Activated naive CD8-positive, alpha-beta T cell treated with anti-CD3 and anti-CD28 coated beads, Interleukin-2, amount 10 ng/mL, durations not matched to agents 7 days and 5 days (primary cell): ENCODE measurements at places on chromosomes 11 and 22. TPM values are rescaled to one million over a fixed set of nuclear protein-coding genes. Genes with fewer than 3 reads are reported as not detected.

DNA sequence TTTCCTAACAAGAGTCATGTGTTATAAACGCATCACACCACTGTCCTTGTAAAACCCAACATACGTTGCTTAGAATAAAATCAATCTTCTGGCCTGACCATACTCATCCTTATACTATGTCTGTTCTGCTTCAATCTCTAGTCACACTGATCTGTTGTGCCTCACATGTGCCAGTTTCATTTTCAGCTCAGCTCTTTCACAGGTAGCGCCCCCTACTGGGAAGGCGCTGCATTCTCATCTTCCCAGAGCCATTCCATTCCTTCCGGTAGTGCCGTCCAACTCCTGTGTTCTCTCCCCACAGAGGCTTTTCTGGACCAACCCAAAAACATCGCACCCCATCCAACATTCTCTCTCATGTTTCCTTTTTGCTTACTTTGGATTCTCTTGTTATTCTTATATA lies 22.2 kb downstream of the CASP5 start:
- H3K4me3 ChIP-seq: no peak overlapping the region
- peaks cover 11% of the 10 kb centered on the region for H3K4me1 ChIP-seq
- H3K36me3 ChIP-seq: no peaks in the 10 kb centered on the region
- no peaks in the 10 kb centered on the region for H3K27me3 ChIP-seq

Gene TEX12
- 0.40 TPM for total RNA-seq

Gene LRRC75B
- 3.2 TPM for total RNA-seq

GRCh38 chr11:93089474-93090102 lies 108.2 kb downstream of the SLC36A4 start:
- no peak for DNase-seq
- H3K4me3 ChIP-seq: no peak overlapping the region
- H3K27me3 ChIP-seq: no peaks in the 10 kb centered on the region
- no peaks in the 10 kb centered on the region for H3K4me1 ChIP-seq
- no peaks in the 10 kb centered on the region for H3K36me3 ChIP-seq

GRCh38 chr11:92443199-92443598 lies 218.6 kb downstream of the FAT3 start:
- H3K4me3 ChIP-seq: no peak overlapping the region
- H3K27ac ChIP-seq: no peak overlapping the region
- no peaks in the 10 kb centered on the region for H3K36me3 ChIP-seq
- H3K27me3 ChIP-seq: no peaks in the 10 kb centered on the region
- DNase-seq: no peak

- peaks cover 24% of the 10 kb centered on the region for H3K4me1 ChIP-seq
- no peak for DNase-seq
- H3K4me3 ChIP-seq: no peak overlapping the region
- H3K36me3 ChIP-seq: no peaks in the 10 kb centered on the region
These were observed 45.3 kb upstream of the ADA2 start for GRCh38 chr22:17264321-17265052.

DNA sequence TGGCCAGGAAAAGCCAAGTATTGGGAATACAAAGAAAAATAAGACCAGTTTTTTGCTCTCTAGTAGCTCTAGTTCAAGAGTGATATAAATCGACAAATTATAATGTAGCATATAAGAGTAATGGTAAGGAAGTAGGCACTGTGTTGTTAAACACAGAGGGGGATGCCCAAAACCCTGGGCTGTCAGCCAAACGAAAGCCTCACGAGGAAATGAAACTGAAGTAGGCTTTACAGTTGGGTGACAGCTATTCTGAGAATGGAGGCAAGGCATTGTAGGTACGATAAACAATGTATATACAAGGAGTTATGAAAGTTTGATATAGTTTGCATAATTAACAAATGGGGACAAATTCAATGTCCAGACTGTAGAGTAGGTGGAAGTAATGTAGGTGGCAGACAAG lies 176.4 kb downstream of the FAM181B start:
- no peak overlapping the region for H3K4me3 ChIP-seq
- no peaks in the 10 kb centered on the region for H3K36me3 ChIP-seq
- no peak overlapping the region for H3K27ac ChIP-seq
- no peaks in the 10 kb centered on the region for H3K4me1 ChIP-seq
- peaks cover 2% of the 10 kb centered on the region for H3K27me3 ChIP-seq
- DNase-seq: no peak

DNA sequence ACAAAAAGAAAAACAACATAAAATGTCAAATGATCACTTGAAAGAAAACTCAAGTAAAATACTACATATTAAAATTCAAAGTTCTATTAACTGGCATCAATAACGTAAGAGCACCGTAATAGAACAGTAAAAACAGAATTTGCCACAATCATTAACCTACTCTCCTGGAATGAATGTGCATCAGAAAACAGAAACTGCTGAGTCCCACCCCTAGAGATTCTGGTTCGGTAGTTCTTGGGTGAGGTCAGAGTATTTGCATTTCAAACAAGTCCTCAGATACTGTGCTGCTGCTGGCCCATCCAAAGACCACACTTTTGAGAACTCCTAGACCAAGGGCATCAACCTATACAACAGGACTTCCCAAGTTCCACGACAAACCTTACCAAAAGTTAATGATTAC lies 23.5 kb downstream of the PITPNB start:
- no peaks in the 10 kb centered on the region for H3K27me3 ChIP-seq
- H3K4me3 ChIP-seq: no peak overlapping the region
- peaks cover 30% of the 10 kb centered on the region for H3K36me3 ChIP-seq

GRCh38 chr22:24337894-24338645 lies 67.4 kb downstream of the SPECC1L start:
- H3K4me3 ChIP-seq: no peak overlapping the region
- H3K36me3 ChIP-seq: peaks cover 19% of the 10 kb centered on the region
- H3K27me3 ChIP-seq: no peaks in the 10 kb centered on the region
- H3K27ac ChIP-seq: no peak overlapping the region

- peaks cover 17% of the 10 kb centered on the region for H3K27me3 ChIP-seq
- DNase-seq: no peak
- no peak overlapping the region for H3K4me3 ChIP-seq
- no peak overlapping the region for H3K27ac ChIP-seq
These were observed 17.4 kb downstream of the DRD2 start for GRCh38 chr11:113457784-113458183.

Gene F2
- total RNA-seq: not detected

Gene ST13
- total RNA-seq: 138 TPM

GRCh38 chr11:32137263-32137662 lies 46.4 kb downstream of the RCN1 start:
- H3K27me3 ChIP-seq: peaks cover 12% of the 10 kb centered on the region
- no peaks in the 10 kb centered on the region for H3K4me1 ChIP-seq
- no peak overlapping the region for H3K27ac ChIP-seq
- no peak overlapping the region for H3K4me3 ChIP-seq
- H3K36me3 ChIP-seq: no peaks in the 10 kb centered on the region
- DNase-seq: no peak

DNA sequence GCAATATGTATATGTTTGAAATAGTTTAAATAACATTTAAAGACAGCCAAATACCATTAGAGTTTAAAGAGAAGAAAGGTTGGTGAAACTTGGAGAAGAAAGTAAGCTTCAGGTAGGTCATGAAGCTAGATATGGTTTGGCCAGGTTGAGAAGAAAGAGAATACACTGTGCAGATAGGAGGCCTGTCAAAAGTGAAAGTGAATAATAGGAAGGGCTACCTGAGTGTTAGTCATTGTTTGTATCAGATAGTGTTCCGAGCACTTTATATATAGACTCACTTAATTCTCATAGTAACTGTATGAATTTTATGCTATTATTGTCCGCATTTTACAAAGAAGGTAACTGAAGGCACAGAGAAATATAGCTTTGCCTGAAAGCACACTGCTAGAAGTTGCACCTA lies 56.9 kb downstream of the USP47 start:
- no peak overlapping the region for H3K27ac ChIP-seq
- peaks cover 9% of the 10 kb centered on the region for H3K36me3 ChIP-seq
- peaks cover 10% of the 10 kb centered on the region for H3K4me1 ChIP-seq
- no peak for DNase-seq
- no peaks in the 10 kb centered on the region for H3K27me3 ChIP-seq
- no peak overlapping the region for H3K4me3 ChIP-seq

DNA sequence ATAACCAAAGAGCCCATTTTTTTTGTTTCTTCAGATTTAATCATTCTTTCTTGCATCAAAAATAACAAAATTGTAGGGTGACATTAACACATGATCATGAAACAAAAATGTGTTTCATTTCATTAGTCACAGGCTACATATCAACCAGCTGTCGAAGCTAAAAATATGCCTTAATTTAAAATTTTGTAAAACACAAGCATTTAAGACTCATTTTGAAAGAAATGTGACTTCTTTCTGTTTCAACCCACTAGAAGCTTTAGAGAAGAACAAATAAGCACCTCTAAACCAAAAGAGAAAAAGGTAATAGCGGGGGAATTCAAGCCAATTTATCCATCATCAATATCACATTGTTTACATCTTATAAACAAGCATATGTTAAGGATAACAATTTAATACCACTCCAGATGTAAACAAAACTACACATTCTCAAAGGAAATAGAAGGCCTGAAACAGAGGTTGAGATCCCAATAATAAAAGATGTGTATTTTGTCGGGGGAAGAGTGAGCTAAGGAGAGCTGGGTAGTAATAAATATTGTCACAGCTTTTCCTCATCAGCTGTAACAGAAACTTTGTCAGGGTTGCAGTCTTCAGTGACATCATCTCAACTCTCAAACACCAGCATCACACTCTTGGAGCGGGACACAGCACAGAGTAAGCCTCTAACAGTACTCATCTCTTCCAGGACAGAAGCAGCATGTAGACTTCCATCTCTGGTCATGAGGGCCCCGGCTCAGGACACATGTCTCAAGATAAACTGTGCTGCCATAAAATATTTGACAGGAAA lies 42.0 kb downstream of the ALG9 start:
- no peak overlapping the region for H3K27ac ChIP-seq
- H3K36me3 ChIP-seq: peaks cover 22% of the 10 kb centered on the region
- no peaks in the 10 kb centered on the region for H3K4me1 ChIP-seq
- no peaks in the 10 kb centered on the region for H3K27me3 ChIP-seq
- no peak overlapping the region for H3K4me3 ChIP-seq
- DNase-seq: no peak

- DNase-seq: no peak
- no peaks in the 10 kb centered on the region for H3K27me3 ChIP-seq
- no peaks in the 10 kb centered on the region for H3K36me3 ChIP-seq
- no peak overlapping the region for H3K27ac ChIP-seq
- no peak overlapping the region for H3K4me3 ChIP-seq
- peaks cover 7% of the 10 kb centered on the region for H3K4me1 ChIP-seq
These were observed 212.4 kb upstream of the SESN3 start for GRCh38 chr11:95443386-95443785.

GRCh38 chr11:70497536-70498075 lies 99.3 kb downstream of the CTTN start:
- H3K4me1 ChIP-seq: no peaks in the 10 kb centered on the region
- H3K36me3 ChIP-seq: no peaks in the 10 kb centered on the region
- no peak overlapping the region for H3K4me3 ChIP-seq
- no peaks in the 10 kb centered on the region for H3K27me3 ChIP-seq
- H3K27ac ChIP-seq: no peak overlapping the region
- DNase-seq: no peak

DNA sequence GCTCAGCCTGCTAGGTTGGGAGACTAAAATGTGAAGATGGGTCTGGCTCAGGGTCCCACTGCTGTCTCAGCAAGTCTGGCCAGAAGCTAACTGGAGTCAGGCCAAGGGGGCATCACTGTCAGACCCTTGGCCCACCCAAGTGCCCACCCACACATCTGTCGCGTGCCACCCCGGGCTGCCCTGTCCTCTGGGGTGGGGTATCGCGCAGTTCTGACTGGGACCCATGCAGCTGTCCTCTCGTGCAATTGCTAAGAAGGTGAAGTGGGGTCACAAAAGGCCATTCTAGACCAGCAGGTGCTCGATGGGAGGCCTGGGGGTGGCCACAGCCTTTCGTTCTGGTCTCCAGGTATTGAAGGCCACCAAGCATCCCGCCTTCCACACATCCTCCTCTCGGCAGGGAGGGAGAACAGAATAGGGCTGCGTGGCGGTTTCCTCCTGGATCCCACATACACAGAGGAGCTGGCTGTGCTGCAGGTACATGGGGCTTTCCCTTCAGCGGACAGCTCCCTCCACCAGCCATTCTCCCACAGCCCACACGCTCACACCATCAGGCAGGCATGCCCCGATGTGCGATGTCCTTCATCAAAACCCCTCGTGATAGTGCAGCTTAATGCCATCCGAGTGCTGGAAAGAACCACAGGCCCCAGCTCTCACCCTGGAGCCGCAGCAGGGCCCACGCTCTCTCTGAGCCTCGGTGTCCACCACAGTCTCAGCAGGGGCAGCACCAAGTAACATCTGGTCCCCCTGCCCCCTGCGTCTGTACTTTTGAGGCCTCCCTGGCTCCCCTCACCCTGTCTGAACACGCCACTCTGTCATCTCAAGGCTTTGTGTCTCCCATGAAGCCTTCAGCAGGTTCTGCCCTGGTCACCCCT lies 37.6 kb downstream of the SHANK2 start:
- no peak overlapping the region for H3K27ac ChIP-seq
- H3K4me3 ChIP-seq: no peak overlapping the region
- no peak for DNase-seq

GRCh38 chr11:15807827-15808226 lies 548.5 kb downstream of the SOX6 start:
- no peaks in the 10 kb centered on the region for H3K4me1 ChIP-seq
- no peaks in the 10 kb centered on the region for H3K27me3 ChIP-seq
- H3K36me3 ChIP-seq: no peaks in the 10 kb centered on the region

GRCh38 chr11:28339488-28339887 lies 231.3 kb downstream of the METTL15 start:
- H3K27ac ChIP-seq: no peak overlapping the region
- H3K4me1 ChIP-seq: no peaks in the 10 kb centered on the region
- H3K27me3 ChIP-seq: no peaks in the 10 kb centered on the region
- no peak for DNase-seq
- no peaks in the 10 kb centered on the region for H3K36me3 ChIP-seq
- H3K4me3 ChIP-seq: no peak overlapping the region

GRCh38 chr11:74322667-74323066 lies 11.2 kb upstream of the P4HA3 start:
- H3K4me1 ChIP-seq: no peaks in the 10 kb centered on the region
- no peak for DNase-seq
- peaks cover 18% of the 10 kb centered on the region for H3K27me3 ChIP-seq
- no peak overlapping the region for H3K4me3 ChIP-seq

- H3K4me3 ChIP-seq: no peak overlapping the region
- H3K36me3 ChIP-seq: no peaks in the 10 kb centered on the region
- H3K27ac ChIP-seq: no peak overlapping the region
- H3K27me3 ChIP-seq: peaks cover 50% of the 10 kb centered on the region
These were observed 16.4 kb upstream of the AMOTL1 start for GRCh38 chr11:94751786-94752185.

DNA sequence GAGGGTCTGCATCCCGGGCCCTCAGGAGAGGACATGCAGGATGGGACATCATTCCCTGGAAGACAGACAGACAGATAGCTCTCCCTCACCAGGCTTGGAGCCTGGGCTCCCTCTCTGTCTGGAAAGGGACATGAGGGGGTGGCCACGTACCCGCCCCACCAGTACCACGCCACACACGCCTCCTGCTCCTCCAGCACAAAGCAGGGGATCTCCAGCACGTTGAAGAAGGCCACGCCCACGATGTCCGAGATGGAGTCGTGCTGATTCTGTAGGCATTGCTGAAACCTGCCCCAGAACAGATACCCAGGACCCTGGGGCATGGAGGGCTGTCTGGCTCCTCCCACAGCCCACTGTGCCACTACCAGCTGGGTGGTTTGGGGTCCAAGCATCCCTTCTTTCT lies 2.2 kb downstream of the PLA2G3 start:
- no peaks in the 10 kb centered on the region for H3K27me3 ChIP-seq
- no peaks in the 10 kb centered on the region for H3K4me1 ChIP-seq
- DNase-seq: no peak
- no peaks in the 10 kb centered on the region for H3K36me3 ChIP-seq
- no peak overlapping the region for H3K27ac ChIP-seq

GRCh38 chr11:76455331-76455730 lies 10.5 kb downstream of the EMSY start:
- no peak overlapping the region for H3K27ac ChIP-seq

GRCh38 chr22:23859201-23859600 lies 1.5 kb downstream of the SLC2A11 start:
- H3K27ac ChIP-seq: no peak overlapping the region
- peak overlapping the region; percentile 81 for H3K4me3 ChIP-seq
- H3K27me3 ChIP-seq: peaks cover 7% of the 10 kb centered on the region
- H3K4me1 ChIP-seq: peaks cover 14% of the 10 kb centered on the region
- no peak for DNase-seq
